ENCODE measurements at places on chromosomes 1 and 21.

- DNase-seq, result no peak
Observed at GRCh38 chr1:16385659-16386453, 18.8 kb downstream of the SZRD1 start.

GRCh38 chr1:78520843-78521242, 30.1 kb downstream of the PTGFR start:
- no peak for DNase-seq

DNA sequence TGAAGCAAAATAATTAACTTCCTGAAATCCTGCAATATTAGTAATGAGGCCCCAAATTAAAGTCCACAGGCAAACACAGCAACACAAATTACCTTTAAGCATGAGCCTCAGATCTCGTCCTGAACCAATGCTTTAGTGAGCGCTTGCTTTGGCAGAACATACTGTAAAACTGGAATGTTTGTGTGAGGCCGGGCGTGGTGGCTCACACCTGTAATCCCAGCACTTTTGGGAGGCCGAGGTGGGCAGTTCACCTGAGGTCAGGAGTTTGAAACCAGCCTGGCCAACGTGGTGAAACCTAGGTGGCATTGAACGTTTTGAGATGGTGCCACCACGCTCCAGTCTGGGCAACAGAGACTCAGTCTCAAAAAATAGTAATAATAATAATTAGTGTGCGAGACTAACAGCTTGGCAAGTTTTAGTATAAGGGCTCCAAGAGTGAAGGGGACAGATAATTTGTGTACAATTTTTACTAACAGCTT, 17.8 kb downstream of the SFPQ start:
- DNase-seq, result no peak

- no peak for DNase-seq
Observed at GRCh38 chr1:151318975-151319374, 8.2 kb downstream of the PI4KB start.

DNA sequence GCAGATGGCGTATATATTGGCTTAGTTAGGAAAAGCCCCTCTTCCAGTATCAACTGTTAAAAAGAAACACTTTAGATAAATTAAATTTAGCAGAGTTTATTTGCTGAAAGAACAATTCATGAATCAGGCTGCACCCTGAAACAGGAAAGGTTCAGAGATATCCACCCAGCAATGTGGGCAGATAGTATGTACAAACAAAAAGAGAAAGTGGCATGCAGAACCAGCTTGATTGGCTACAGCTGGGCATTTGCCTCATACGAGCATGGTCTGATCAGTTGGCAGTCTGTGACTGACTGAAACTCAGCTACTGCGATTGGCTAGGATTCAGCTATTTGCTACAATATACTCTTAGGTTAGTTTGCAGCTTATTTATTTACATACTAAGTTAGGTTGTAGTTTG, 98.2 kb downstream of the ZC3H11B start:
- no peak for DNase-seq

DNA sequence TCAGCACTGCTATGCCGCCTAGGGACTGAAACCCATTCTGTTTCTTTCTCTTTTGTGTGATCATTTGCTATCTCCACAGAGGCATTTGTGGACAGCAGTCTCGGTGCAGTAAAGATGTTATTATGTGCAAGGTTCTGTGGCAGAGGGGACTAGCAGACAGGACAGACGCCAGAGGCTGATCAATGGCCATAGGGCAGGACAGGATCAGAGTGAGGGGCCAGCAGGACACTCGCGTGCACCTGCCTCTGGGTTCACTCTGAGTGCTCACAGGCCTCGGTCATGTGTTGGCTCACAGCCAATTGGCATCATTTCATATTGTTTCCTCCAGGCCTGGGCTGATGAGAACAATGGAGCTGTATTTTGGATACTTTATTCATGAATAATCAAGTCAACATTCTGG, 212.6 kb downstream of the TGFB2 start:
- DNase-seq, result no peak

DNA sequence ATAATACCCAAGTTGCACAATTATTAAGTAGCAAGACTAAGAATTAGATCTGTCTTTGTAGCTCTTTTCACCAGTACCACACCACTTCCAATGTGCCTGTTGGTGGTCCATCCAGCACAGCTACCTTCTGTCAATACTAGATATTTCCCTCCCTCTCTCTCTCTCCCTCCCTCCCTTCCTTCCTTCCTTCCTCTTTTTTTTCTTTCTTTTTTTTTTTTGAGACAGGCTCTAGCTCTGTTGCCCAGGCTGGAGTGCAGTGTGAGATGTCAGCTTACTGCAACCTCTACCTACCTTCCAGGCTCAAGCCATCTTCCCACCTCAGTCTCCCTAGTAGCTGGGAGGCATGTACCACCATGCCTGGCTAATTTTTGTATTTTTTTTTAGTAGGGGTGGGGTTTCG, 21.1 kb downstream of the KPNA6 start:
- DNase-seq, result no peak

DNA sequence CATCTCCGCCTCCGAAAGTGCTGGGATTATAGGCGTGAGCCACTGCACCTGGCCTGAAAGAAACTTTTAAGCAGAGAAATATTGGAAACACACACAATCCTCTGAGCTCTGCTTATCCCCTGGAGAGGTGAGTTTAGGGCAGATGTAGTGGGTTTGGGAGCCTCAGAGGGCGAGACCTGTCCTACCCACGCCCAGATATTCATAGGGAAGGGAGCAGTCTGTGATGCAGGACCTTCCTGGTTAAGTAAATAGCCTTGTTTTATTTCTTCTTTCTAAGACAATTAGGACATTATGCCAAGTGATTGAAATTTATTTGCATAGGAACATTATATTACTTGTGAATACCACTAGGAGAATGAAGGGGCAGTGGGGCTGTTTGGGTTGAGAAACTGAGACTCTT, 18.0 kb upstream of the SLC45A1 start:
- no peak for DNase-seq

- DNase-seq, result no peak
Observed at GRCh38 chr1:29424266-29424665, 187.9 kb downstream of the PTPRU start.

DNA sequence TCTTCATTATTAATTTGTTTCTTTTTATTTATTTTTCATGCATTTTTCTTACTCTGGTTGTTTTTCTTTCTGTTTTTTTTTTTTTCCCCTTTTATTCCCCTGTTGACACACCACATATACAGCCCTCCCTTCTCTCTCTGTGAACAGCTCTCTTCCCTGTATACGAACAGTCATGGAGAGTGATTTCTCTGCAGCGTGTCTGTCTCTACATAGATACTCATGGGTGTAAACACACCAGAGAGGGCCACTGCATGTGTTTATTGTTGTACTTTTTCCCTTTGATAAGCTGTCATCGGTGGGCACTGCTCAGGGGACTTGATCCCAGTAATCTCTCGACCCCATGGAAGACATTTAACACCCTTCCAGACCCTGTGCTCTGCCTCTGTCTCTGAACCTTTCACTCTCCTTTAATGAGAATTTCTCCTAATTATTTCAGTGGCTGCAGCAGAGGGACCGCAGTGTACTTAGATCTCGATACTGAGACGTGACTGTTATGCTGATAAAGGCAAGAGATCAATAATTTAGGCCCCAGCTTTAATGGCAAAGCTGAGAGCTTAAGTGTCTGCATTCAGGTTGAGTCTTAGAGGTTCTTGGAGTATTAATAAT, 113.1 kb downstream of the PBX1 start:
- no peak for DNase-seq

GRCh38 chr1:13809461-13810159, 109.6 kb downstream of the PRDM2 start:
- no peak for DNase-seq

DNA sequence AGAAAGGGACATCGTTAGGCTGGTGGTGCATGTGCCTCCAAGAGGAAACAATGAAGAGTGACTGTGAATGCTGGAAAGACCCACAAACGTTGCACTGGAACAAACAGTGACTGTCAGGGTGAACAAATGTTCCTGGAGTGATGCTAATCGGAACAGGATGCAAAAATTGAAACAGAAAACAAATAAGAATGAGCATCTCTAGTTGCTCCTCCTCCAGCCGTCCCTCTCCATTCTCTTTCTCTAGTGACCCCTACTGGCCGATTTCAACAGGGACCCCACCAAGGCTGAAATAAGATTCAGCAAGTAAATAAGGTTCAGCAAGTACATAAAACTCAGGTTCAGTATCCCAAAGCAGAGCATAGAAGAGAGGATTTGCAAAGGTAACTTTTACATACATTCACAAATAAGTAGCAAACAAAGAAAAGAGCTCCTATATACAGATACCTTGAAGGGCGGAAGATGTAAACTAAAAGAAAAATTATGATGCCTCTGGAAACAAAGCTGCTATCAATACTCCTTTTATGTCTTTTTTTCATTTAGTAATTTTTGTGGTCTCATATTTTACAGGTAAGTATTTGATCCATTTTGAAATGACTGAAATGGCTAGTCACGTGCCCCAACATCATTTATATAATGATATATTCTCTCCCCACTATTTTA, 836.1 kb upstream of the ADAMTS5 start:
- DNase-seq, result no peak

DNA sequence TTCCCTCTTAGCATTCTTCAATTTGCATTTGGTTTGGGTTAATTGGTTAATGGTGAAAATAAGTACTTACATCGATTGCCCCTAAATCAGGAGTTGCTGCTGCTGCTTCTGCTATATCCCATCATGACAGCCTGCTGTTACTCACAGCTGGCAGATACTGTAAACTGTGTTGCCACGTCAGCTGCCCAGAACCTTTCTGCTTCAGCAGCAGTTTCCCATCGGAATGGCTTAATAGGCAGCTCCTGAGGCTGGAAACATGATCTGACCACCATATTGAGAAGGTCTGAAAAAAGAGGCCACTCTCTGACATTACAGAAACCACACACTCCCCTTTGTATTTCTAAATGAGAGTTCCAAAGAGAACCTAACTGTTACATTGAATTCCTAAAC, 14.3 kb upstream of the SEC16B start:
- no peak for DNase-seq

GRCh38 chr1:205568135-205568468, 63.6 kb downstream of the CDK18 start:
- no peak for DNase-seq

DNA sequence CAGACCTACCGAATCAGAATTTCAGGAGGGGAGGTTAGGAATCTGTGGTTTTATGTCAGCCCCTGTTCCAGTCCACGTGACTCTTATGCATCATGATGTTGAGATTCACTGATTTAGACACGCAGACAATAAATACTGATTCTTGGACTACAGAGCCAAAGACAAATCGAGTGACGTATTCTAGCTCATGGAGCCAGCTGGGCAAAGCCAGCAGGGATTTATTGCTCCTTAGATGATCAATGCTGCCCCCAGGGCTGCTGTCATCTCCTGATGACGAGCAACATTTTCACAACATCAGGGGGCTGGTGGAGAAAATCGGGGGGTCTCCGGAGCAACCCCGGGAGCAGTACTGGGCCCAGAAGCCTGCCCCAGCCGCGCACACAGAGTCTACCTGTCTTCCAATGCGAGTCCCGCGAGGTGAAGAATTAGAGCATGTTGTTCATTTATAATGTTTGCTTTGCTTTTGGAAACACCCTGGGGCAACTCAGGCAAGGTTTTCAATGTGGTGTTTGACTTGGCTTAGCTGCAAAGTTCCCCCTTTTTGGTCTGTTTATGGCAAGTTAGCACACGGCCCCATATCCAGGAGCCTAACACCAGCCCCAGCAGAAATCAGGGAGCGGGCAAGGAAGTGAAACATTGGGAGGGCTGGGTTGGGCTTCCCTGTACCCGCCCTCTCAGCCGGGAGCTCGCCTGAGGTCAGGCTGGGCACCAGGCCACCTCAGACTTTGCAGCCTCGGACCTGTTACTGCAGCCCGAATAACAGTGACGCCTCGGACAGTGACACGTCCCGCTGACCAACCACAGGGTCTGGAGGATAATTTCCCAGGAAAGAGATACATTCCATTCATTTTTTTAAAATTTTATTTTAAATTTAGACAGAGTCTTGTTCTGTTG, 19.9 kb upstream of the CLDN14 start:
- no peak for DNase-seq

DNA sequence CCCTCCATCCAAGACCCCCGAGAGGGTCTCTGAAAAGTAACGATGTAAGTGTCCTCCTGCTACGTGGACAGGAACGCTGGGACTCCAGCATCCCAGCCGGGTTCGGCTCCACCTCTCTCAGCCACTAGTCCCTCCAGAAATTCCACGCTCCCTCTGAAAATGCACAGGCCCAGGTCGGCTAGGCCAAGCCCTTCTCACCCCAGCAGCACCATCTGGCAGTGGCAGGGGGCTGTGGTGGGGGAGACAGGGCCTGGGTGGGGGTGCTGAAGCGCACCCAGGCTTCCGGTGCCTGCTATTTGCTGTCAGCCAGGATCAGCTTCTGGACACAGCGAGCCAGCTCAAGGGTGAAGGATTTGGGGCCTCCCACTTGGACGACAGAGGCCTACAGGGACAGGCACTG, 73.3 kb downstream of the ARHGEF16 start:
- DNase-seq, result no peak

- no peak for DNase-seq
Observed at GRCh38 chr1:66327588-66327987, 206.4 kb upstream of the SGIP1 start.

- DNase-seq, result no peak
Observed at GRCh38 chr1:61444288-61444687, 280.7 kb downstream of the TM2D1 start.

- no peak for DNase-seq
Observed at GRCh38 chr1:56200896-56201295, 378.5 kb downstream of the PLPP3 start.

DNA sequence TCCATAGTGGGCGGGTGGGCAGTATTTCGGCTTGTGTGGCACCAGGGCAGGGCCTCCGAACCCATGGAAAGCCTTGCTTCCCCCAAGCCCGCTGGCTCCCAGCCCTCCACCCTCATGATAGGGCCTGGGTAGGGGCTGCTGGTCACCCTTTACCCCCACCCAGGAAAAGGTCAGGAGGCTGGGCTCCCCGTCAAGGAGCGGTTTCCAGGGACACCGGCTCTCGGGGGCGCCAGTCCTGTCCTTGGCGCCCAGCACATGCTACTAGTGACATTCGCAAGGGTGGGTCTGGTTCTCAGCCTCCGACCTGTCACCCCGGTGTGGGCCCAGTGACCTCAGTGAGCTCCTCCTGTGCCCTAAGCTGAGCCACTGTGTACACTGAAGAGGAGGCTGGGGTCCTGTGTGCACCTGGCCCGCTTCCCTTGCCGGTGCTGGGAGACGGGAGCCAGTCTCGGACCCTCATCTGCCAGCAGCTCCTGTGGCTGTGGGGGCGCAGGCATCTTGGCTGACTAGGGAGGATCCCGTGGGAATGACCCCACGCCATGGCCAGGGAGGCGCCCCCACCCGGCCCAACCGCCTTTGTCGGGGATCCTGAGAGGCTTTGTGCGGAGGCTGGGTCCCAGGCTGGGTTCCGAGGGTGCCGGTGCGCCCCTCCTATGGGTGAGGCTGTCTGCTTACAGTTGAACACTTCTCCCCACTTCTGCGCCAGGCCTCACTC, 54.6 kb downstream of the SKI start:
- DNase-seq, result no peak

DNA sequence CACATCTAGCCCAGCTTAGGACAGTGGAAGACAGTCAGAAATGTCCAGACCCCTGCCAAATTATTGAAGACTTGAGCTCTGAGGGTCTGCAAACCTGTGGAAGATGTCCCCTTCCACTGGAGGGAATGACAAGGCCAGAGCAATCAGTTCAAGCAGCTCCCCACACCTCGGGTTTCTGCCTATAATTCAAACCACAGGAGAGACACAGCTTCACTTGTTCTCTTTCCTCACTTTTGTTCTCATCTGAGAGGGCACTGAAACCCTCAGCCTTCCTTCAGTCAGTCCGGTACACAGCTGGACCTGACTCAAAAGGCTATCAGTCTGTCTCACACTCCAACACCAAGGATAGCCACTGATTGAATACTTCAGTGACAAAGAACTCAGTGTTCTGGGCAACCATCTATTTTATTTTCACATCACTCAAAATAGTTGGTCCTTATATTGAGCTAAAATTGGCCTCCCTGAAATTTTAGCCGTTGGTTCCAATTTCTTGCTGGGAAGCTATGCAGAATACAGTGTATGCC, 70.1 kb downstream of the TENT5C start:
- DNase-seq, result no peak
